ENCODE measurements at places on chromosomes 13 and 19.

DNA sequence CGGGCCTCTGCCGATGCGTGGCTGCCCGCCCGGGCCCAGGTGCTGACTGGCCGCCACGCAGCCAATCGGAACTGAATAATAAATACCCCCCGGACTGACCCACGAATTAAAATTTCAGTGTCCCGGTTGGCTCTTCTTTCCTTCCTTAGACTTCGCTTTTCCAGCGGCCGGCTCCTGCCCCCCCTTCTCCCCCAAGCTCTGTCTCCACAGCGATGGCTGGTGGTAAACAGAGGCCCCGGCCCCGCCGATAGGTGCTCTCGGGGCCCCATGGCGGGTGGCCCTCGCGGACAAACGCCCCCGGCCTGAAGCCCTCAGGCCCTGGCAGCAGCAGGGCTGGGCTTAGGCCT, 2.6 kb downstream of the ZBTB7A start:
- DNase-seq, result no peak

- DNase-seq, result no peak
These were observed 46.0 kb downstream of the KDM4B start for GRCh38 chr19:5014941-5015340.

GRCh38 chr13:46639033-46639981, 86.3 kb downstream of the LRCH1 start:
- DNase-seq, result no peak

GRCh38 chr13:61770681-61771080, 355.0 kb upstream of the PCDH20 start:
- no peak for DNase-seq

DNA sequence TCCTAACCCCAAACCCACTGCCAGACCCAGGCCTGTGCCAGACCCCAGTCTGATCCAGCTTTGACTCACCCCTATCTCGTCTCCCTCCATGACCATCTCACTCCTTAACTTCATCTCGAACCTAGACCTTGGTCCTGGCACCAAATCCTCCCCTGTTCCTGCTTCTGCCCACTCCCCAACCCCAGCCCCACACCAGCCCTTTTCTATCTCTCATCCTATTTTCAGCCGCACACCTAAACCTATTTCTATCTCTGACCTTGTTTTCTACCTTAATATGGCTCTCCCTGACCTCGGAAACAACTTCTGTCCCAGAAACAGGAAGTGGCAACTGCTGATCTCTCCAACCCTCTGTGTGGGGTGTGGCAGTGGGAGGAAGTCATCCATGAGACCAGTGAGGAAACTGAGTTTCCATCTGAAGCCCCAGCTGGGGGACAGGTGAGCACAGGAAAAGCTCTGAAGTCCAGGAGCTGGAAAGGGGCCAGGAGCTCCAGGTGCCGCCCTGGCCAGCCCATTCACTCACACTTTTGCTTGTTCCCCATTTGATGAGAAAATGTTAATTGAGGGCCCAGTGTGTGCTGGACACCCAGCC, 13.7 kb downstream of the PTH2 start:
- DNase-seq, result no peak

GRCh38 chr13:84445776-84446175, 563.5 kb upstream of the SLITRK1 start:
- no peak for DNase-seq

GRCh38 chr13:21218351-21219035, 42.0 kb downstream of the MRPL57 start:
- DNase-seq, result no peak

- no peak for DNase-seq
These were observed 87.6 kb upstream of the SLC7A1 start for GRCh38 chr13:29683041-29683440.

DNA sequence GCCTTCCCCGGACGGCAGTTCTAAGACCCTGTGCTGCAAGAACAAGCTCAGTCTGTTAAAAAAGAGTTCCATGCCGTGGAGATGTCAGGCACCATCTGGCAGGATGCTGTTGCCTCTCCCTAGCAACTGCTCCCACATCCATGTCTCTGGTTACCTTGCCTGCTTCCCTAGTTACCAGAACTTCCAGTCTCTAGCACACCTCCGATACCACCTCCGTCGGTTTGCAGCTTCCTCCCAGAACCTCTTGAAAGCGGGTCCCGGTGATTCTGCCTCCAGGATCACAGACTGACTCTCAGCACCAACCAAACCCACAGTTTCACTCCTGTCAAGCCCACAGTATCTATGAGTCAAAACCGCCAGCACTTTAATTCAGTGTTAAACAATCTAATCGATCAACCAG, 55.4 kb downstream of the KCTD12 start:
- DNase-seq, result no peak

DNA sequence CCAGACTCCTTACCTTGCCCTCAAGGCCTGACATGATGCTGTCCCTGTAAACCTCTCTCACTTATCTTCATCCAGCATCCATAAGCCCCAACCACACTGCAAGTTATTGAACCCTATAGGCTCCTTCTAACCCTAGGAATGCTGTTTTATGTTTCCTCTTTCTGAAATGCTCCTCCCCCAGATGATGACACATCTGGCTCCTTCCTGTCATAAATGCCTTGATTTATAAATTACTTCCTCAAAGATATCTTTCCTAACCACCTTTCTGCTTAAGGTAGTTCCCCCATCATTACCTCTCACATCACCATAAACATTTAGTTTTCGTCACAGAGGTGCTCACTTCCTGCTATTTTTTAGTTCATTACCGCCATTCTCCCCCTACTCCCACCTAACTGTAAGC, 12.3 kb downstream of the RUBCNL start:
- DNase-seq, result no peak

- DNase-seq, result no peak
These were observed 5.6 kb downstream of the GRIK5 start for GRCh38 chr19:42064432-42064831.

- DNase-seq, result no peak
These were observed 44.2 kb downstream of the EDNRB start for GRCh38 chr13:77874406-77874805.

- DNase-seq, result no peak
These were observed 116.4 kb downstream of the STK24 start for GRCh38 chr13:98460516-98460915.

DNA sequence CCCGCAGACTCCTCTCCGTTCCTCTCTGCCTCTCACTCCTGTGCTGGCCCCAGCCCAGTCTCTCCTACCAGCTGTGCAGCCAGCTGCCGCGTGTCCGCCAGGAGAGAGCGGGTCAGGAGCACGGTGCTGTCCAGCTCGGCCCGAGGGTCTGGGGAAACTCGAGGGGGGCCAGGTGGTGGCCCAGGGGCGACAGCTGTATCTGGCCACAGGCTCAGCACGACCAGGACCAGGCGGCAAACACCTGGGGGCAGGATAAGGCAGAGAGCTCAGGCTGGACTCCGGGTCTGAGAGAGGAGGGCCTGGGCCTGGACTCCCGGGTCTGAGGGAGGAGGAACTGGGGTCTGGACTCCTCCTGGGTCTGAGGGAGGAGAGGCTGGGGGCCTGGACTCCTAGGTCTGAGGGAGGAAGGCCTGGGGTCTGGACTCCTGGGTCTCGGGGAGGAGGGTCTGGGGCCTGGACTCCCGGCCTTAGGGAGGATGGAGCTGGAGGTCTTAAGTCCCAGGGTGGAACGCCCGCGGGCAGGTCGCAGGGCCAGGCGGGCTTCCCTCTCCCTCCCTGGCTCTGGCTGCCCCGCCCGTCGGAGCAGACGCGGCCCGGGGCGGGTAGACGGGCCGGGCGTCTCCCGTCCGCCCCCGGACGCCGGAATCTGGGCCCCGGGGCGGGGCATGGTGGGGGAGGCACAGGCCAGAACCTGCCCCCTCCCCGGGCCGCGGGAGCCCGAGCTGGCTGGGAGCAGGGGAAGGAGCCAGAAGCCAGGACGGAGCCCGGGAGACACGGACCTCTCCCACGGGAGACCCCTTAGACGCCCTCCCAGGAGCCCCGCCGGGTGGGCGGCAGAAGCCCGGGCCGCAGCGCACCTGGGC, 1.3 kb downstream of the IL11 start:
- DNase-seq, result no peak

DNA sequence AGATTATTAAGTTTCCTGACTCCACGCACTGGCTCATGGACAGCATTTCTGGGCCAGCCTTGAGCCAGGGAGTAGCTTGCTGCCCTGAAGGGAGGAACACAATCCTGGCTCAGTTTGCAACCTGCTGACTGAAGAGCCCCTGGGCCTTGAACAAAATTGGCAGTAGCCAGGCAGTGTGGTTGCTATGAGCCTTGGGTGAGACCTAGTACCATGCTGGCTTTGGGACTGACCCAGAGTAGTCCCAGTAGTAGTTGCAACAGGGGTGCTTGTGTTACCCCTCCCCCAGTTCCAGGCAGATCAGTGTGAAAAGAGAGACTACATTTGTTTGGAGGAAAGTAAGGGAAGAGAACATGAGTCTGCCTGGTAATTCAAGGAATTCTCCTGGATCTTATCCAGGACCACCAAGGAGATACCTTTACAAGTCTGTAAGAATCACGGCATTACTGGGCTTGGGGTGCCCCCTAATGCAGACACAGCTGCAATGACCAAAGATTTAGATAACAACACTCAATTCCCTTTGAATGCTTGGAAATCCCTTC, 22.0 kb downstream of the ITGBL1 start:
- DNase-seq, result peak; percentile 63

DNA sequence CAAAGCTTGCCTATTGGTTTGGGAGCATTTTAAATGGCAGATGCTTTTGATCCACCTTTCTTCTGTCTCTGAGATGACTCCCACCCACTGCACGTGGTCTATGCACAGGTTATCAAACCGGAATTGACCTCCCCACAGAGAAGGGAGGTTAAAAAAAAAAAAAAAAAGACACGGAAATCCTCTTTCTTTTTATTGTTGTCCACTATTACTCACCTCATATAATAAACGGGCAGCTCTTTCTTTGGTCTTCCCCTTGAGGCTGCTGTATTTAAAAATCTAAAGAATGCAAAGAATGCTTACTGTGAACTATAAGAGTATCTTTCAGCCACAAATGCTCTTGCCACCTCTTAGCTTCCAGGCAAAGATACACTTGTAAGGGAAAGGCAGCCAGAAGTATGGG, 329.7 kb downstream of the NDFIP2 start:
- no peak for DNase-seq

DNA sequence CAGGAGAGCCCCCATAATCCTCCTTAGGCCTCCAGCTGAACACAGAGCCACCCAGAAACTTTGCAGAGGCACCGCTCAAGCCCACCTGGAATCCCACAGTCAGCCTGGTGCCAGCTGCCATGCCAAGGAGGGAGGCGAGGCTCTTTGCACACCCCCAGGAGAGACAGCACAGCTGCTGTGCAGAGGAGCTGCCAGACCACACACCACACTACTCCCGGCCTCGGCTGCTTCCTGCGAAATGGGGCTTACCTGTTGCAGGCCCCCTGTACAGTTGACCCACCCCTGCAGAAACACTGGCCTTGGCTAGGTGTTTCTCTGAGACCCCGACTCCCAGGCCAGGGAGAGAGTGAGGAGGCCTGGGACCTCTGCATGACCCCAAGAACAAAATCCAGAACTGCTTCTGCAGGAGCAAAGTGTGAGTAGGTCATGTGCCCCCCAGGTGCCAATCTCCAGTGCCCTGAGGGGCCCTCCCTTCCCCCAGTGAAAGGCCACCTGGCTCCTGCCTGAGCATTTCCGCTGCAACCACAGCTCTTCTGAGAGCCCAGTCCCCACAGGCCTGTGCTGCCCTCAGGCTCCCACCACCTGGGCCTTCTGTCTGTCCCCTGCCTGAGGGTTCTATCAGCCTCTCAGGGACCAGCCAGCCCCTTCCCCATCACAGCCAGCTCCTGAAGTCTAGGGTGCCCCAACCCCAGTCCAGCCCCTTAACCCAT, 580.4 kb downstream of the UQCRFS1 start:
- no peak for DNase-seq

DNA sequence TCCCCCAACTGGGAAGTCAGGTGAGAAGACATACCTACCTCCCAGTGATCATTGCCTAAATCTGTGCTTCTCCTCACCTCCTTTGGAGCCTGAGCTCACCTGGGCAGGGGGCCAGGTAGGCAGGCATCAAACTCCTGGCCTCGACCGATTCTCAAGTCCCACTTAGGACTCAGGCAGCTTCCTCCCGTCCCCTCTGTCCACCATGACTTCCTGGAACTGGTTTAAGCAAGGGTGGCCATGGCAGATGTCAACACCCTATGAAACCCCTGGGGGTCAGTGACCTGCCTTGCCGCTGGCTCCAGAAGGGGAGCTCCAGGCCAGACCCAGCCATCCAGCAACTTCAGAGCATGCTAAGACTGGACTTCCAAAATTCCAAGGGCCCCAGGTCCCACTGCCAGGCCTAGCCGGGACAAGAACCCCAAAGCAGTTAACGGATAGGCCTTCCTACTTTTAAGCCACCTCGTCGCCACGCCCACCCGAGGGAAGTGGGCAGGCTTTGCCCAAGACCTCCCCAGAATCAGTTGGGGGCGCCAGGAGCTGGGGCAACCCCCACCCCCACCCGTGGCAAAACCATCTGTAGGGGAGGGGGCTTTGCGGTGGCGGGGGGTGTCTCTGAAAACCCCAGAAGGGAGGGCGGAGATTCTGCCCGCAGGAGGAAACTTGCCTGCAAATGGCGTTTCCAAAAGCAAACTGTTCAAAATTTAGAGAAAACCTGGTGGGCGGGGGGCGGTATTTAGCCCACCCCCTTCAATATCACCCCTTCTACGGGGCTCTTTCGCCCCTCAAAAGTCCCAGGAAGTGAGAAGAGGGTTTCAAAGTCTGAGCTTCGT, 657 bp downstream of the PLIN3 start:
- peak; percentile 83 for DNase-seq

GRCh38 chr13:94345374-94346195, 133.9 kb downstream of the DCT start:
- no peak for DNase-seq

GRCh38 chr13:41654796-41655195, 197.4 kb downstream of the RGCC start:
- DNase-seq, result no peak

Measured in sciatic nerve (tissue), 2 donors.